Stimulated activated naive CD8-positive, alpha-beta T cell treated with anti-CD3 and anti-CD28 coated beads, Interleukin-15, amount 100 ng/mL, for 72 hours (primary cell): ENCODE measurements at places on chromosomes 2 and 18.
A peak's percentile ranks its signal among the peaks of the same experiment; 100 is the strongest.

- DNase-seq, result no peak
Measured at GRCh38 chr2:22893761-22894517, 491.0 kb upstream of the KLHL29 start.

DNA sequence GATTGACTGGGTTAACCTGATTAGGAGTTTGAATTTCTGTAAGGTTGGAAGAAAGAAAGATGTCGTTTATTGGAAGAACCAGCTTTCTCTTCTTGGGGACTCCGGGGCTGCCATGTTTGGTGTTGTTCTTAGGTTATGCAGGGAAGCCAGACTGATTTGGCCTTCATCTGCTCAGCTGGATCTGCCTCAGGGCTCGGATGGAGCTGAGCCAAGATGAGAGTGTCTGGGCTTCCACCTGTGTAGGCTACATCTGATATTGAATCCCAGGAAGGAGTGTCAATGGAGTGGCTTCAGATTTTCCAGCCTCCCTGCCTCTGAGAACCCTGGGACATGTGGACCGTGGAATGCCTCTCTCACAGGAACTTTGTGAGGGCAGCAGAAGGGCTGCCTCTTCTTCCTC, 126.1 kb downstream of the WDSUB1 start:
- no peak for DNase-seq

GRCh38 chr2:211455216-211455841, 898.9 kb downstream of the CPS1 start:
- no peak for DNase-seq

GRCh38 chr2:105405291-105405690, 6.4 kb upstream of the FHL2 start:
- DNase-seq, result no peak

DNA sequence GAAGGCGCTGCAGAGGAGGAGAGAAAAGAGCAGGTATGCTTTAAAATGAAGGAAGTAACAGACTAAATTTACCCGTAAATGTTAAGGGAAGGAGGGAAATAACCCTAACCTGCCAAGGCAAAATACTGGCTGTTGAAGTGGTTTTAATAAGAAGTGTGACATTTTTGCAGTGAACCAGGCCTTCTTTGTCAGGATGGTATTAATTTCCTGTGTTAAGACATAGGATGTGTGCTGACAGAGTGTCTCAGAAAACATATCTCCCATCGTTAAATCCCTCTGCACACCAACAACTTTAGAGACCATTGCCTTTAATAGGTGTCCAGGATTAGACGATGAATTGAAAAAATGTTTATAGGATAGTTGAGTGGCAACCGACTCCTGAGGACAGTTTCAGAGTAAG, 9.9 kb downstream of the TTC39C start:
- DNase-seq, result no peak

DNA sequence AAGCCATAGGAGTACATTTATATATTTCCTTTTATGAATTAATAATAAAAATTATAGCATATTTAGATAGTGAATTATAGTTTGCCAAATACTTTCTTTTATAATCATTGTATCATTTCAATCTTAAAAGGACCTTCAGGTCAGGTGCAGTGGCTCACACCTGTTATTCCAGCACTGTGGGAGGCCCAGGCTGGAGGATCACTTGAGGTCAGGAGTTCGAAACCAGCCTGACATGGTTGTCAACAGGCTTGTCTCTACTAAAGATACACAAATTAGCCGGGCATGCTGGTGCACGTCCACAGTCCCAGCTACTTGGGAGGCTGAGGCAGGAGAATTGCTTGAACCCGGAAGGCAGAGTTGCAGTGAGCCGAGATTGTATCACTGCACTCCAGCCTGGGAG, 19.7 kb downstream of the APOB start:
- DNase-seq, result no peak

DNA sequence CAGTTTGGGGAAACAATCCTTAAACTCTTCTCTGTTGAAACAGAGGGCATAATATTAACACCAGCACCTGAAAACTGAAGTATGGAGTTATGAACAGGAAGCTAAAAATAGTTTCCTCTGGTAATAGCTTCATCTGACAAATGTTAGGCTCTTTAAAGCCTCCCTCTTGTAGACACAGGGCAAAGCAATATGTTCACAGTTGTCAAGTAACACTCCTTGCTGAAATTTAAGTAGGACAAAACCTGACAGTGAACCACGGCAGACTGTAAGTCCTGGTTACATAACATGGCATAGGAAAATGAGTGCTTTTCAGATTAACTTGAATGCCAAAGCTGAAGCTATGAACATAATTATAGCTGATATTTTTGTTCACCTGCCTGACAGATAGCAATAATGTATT, 172.9 kb downstream of the CMPK2 start:
- no peak for DNase-seq

DNA sequence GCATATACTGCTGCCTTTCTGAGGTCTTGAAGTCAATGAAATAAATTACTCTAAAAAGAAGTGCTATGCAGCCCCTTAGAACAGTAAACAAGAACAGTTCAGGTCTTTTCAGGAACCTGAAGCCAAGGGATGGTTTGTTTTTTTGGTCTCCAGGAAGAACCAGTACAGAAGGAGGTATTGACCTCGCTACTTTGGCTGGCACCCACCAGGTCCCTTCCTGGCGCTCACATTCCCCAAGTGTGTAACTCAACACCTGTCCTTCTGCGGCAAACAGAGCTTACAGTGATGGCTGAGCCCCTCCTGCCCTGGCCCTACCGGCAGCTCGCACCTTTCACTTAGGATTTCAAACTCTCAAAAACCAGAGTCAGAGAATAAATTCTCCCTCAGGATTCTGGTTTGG, 51.9 kb downstream of the SETBP1 start:
- DNase-seq, result no peak

GRCh38 chr18:59691996-59692395, 5.2 kb downstream of the CCBE1 start:
- no peak for DNase-seq

GRCh38 chr2:173898996-173899395, 66.2 kb downstream of the SP3 start:
- no peak for DNase-seq

GRCh38 chr2:72956936-72957335, 39.6 kb downstream of the EMX1 start:
- DNase-seq, result no peak

- no peak for DNase-seq
Measured at GRCh38 chr18:79477711-79478483, 82.2 kb downstream of the NFATC1 start.

- DNase-seq, result no peak
Measured at GRCh38 chr18:11672846-11673454, 16.1 kb upstream of the GNAL start.

DNA sequence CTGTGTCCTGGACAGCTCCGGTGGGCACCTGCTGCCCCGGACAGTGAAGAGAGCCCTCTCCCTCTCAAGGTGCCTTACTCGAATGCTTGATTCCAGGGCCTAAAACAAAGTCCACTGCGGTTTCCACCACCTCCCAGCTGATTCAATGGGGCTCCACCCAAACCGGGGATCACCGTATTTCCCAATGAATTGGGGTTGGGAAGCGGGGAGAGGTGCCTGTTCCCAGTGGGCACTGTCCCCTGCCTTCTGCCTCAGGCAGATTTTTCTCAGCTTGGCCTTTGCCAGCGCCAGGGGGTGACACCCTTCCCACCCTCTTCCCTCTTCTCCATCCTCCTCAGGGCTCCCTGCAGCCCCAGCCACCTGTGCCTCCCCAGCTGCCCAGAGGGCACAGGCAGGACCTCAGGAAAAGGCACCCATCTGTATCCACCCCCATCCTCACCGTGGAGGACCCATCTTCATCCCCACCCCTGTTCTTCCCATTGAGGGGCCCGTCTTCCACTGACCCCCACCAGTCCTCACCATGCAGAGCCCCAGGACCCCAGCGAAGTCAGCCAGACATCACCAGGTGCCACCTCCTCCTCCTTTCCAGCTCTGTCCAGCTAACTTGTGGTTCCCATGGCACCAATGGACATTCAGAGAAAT, 66.7 kb upstream of the HPCAL1 start:
- no peak for DNase-seq

- no peak for DNase-seq
Measured at GRCh38 chr2:159088906-159089305, 120.5 kb downstream of the TANC1 start.

DNA sequence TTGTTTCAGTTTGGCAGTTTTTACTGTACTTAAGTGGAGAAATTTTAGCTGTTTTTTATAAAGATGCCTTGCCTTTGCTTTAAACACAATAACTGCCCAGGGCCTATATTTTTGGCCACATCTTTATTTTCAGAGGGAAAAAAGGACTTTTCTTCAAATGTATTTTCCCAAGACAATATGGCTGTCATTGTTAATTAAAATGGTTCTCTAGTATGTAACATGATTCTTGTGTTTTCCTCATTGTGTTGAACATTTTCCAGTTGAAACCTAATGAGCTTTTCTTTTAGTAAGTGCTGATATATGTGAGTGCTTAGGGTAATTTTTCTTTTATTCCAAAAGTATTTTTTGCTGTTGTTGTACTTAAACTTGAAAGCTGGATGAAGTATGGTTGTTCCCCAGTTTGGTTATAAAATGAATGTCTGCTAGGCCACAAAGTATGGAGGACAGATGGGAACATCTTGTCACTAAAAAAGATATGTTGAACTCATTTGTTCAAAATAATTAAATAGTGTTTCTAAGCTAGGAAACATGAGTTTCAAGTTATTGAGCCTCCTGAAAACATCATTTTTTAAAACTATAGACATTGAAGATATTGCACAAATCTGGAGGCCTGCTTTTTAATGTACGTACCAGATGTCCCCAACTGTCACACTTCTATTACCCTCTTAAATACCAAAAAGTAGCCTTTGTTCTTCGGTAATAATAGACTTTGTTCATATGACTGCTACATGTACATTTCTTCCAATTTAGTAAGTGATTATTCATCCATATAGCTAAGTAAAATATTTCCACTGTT, 147.5 kb upstream of the DAPL1 start:
- DNase-seq, result no peak

DNA sequence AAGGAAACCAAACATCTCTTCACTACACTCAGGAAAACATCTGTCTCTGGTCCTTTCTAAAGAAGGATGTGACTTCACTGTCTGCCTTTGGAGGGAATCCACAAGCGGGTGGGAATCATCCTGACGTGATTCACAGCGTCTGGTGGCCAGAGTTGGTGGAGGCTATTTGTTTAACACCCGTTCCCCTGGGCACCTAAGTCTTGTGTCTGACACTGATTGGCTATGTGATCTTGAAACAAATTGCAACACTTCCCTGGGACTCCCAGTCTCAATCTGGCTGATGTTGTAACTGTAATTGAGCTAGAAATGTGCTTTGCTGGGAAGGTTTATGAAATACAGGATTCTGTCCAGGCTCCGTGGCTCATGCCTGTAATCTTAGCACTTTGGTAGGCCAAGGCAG, 28.8 kb upstream of the SIX3 start:
- DNase-seq, result no peak

DNA sequence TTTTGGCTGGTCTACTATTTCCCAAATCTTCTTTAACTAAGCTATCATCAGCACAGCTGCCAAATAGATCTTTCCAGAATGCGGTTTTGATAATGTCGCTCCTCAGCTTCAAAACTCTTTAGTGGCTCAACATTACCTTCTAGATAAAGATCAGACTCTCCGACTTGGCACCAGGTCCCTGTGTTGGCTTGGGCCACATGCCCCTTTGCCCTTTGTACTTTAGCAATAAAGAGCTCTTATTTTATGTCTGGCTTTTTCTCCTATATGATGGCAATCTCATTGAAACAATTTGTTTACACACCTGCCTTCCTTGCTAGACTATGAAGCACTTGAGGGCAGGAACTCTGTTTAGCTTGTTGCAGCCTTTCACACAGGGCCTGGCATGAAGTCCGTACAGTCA, 128.9 kb upstream of the GATA6 start:
- no peak for DNase-seq

GRCh38 chr2:236168110-236169080, at the start of gene GBX2:
Gene GBX2 (minus strand): TSS chr2:236168386. CDS start chr2:236167971, 415 bp downstream.
- no peak for DNase-seq

- DNase-seq, result no peak
Measured at GRCh38 chr2:26535663-26536275, 57.8 kb upstream of the OTOF start.

GRCh38 chr2:24894750-24895149, 25.3 kb downstream of the ADCY3 start:
- no peak for DNase-seq

DNA sequence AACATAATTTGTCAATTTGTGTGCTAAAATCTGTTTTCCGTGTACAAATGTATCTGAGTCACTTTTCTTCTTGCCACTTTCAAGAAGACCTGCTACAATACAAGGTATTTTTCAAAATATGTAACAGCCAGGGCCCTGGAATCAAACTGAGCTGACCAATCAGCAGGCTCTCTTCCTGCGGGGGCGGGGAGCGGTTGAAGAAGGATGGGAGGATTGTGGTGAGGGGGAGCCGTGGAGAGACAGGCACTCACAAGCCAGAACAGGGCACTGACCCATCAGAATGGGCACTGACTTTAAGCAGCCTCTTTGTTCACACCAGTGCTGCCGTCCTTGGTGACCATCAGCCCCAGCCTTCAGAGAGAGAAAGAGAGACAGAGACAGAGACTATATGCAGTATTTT, 40.6 kb upstream of the CCNYL1 start:
- DNase-seq, result no peak

DNA sequence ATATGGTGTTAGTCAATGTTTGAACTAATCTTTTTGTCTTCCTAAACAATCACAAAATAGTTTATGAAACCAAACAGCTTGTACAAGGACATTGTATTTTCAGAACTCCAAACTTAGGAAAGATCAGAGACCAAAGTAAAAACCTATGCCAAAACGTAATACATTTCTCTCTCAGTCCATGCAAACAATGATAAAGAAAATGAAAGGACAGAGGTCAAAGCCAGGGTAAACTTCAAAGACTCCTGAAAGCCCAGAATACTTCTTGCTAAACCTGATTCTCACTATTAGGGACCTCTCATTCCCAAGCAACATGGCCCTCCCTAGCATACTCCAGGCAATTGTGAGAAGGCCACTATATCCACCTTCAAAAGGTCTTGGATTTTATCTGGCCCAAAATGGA, 105.1 kb upstream of the GALNT5 start:
- DNase-seq, result no peak

DNA sequence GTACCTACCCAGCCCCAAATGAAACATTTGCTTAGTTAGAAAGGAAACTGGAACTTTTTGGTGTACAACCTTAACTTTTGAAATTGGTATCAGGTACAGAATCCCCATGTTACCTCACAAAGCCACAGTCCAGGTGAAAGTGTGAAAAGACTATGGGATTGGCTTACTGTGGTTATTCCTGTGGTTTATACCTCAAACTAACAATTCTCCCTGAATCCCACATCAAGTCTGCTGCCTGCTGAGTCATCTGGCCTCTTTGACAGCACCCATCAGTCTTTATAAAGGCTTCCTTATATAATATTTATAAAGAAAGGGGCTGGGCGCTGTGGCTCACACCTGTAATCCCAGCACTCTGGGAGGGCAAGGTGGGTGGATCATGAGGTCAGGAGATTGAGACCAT, 164.6 kb downstream of the TMEM247 start:
- peak; percentile 34 for DNase-seq

GRCh38 chr2:65550246-65550645, 117.8 kb upstream of the SPRED2 start:
- no peak for DNase-seq

- no peak for DNase-seq
Measured at GRCh38 chr2:239735829-239736357, 289.2 kb downstream of the NDUFA10 start.
